ENCODE measurements at places on chromosomes 12 and 14.

GRCh38 chr12:66359300-66359699 lies 57.0 kb downstream of the HELB start:
- DNase-seq: no peak

- DNase-seq: no peak
Measured at GRCh38 chr12:76085520-76085868, 1.0 kb upstream of the NAP1L1 start.

- no peak for DNase-seq
Measured at GRCh38 chr12:58814036-58814435, 106.3 kb downstream of the LRIG3 start.

DNA sequence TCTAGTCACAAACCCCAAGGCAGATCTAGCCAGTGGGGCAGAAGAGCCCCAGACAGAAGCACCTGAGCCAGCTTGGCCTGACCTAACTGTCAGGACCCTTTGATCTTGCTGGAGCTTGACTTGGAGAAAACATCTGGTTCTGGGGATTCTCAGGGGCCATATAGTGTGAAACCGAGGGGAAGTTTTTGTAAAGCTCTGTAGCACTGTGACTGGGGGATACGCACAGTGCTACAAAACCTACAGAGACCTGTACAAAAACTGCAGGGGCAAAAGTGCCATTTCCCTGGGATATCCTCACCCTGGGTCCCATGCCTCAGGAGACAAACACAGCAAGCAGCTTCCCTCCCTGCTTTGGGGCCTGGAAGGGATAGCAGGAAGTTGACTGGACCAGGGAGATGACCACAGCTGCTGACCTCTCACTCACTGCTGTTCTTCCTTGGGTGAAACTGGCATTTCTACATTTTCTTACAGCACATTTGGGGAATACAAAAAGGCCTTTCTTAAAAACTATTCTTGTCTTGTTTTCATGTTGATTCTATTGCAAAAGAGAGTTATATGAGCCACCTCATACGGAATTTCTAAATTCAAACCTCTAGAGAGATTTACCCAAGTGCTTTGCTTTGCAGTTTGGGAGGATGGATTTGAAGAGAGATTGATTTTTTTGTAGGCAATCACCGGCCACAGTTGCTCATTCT lies 140.0 kb downstream of the DAD1 start:
- no peak for DNase-seq

DNA sequence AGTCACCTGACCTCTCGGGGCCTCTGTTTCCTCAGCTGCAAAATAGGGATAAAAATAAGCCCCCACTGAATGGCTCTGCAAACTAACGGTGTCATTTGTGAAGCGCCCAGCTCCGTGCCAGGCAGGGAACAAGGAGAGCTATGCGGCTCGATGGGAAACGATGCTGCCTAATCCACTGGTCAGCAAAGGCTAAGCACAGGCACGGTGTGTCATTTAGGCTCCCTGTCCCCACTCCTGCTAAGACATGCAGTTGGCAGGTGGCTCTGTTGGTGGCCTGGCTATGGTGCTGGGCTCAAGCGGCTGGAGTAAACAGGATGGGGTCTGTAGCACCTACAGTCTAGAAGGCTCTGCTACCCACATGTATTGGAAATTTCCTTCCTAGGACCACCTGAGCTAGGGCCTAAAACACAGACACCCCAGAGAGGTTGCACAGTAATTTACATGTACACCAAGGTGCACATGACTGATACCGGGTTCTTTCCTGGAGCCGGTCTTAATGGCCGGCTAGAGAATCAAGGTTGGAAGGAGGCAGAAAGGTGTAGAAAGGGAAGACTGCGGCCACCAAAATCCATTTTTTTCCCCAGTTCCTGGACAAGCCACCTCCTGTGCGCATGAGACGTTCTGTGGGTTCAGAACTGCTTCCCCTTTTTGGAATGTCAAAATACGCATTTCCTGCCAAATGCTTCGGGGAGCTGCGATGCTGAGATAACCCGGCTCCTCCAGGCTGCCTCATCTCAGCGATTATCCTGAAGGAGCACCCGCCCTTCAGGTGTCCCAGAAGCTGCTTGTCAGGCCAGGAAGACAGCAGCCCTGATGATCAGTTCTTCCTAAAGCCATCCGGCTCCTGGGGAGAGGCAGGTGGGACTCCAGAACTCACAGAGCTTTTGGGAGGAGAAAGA lies 1.0 kb downstream of the CACNA2D4 start:
- DNase-seq: no peak

GRCh38 chr12:71671816-71672215 lies 7.7 kb downstream of the THAP2 start:
- DNase-seq: no peak

- no peak for DNase-seq
Measured at GRCh38 chr12:56071648-56072047, 8.3 kb upstream of the ERBB3 start.

DNA sequence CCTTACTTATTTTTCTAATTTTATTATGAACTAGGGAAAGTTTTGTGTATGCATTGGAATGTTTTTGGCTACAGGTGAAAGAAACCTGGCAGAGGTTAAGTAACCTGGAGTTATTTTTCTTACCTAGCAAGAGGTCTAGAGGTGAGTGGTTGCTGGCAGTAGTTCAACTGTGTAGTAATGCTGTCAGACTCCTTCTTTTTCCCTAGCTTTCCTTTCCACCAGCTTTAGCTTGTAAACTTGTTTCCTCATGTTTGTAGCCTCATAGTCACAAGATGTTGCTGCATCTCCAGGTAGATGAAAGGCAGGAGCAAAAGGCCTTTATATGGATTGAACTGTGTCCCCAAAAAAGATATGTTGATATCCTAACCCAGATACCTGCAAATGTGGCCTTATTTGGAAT lies 105.1 kb upstream of the AMIGO2 start:
- no peak for DNase-seq

All from activated CD4-positive, CD25-positive, alpha-beta regulatory T cell treated with anti-CD3 and anti-CD28 coated beads, Interleukin-2, amount 50 U/mL, for 16 hours (primary cell).